ENCODE measurements at places on chromosomes 5 and 9.

DNA sequence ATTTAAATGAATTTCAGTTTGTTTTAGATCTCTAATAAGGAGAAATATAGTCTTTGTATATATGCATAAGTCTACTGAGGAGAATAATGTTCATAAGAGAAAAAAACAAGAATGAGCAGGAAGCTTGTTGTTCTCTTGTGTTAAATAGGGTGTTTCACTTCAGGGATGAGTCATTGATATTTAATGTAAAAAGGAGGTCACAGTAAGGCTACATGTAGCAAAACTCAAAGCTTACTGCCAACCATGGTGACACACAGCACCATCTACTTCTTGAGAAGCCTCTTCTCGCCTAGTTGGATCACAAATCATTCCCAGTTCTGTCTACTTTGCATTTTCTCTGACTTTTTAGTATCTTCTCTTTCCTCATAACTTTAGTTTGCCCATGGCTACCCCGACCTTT is 1466.0 kb upstream of the C9orf72 start:
- DNase-seq: no peak

GRCh38 chr5:161846746-161847145 is 1.2 kb upstream of the GABRA1 start:
- DNase-seq: peak; percentile 63

GRCh38 chr9:130354806-130355205 is 89.2 kb downstream of the HMCN2 start:
- no peak for DNase-seq

DNA sequence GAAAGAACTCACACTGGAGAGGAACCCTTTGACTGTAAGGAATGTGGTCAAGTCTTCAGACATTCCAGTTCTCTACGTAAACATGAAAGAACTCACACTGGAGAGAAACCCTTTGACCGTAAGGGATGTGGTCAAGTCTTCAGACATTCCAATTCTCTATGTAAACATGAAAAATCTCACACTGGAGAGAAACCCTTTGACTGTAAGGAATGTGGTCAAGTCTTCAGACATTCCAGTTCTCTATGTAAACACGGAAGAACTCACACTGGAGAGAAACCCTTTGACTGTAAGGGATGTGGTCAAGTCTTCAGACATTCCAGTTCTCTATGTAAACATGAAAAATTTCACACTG is 32.6 kb downstream of the MAPK9 start:
- no peak for DNase-seq

DNA sequence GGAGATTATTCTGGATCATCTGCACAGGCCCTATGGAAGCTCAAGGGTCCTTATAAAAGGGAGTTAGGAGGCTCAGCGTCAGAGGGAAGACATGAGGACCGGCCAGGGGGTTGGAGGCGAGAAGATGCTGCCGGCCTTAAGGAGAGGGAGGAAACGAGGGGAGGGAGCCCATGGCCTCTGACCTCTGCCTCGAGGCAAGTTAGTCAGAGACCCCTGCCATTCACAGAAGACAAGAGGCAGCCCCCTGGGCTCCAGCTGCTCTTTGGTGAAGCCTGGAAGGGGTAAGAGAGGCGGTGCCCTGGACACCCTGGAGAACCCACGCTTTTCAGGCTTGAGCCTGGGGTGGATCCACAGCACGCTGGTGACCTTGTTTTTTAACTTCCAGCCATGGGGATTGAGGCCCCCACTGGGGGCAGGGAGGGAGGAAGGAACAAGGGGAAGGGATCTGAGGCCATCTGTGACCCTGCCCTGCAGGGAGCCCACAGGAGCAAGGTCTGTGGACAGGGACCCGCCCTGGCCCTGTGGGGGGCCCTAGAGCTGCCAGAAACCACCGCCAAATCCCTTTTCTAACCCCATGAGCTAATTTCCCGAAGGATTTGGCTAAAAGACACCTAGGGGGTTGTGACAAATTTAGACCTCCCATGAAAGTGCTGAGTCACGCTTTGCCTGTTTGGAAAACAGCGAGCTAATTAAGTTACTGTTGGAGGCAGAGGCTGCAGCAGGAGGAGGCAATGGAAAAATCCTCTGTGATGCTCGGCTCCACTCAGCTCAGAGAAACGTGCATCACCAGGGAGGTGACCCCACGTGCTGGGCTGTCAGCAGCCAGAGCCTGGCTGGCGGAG is 49.7 kb downstream of the OLFM1 start:
- DNase-seq: no peak

GRCh38 chr5:171312129-171312974 is 3.3 kb downstream of the TLX3 start:
- DNase-seq: no peak

GRCh38 chr5:8550921-8551320 is 682.0 kb downstream of the MTRR start:
- no peak for DNase-seq

DNA sequence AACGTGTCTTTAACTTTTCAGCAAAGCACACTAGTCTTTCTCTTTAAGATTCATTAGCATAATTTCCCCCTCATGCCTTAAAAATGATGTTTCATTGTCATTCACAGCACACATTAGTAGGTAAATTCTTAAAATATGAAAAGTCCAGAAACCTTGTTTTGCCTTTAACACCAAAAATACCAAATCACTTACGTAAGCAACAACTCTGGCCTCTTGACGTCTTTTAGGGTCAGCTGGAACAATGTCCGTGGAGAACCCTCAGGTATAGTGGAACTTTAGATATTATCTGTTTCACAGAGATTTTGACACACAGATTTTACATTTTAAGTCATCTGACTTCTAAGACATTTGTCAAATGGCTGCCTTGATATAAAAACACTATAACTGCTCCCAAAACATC is 30.9 kb downstream of the LNPEP start:
- DNase-seq: no peak

DNA sequence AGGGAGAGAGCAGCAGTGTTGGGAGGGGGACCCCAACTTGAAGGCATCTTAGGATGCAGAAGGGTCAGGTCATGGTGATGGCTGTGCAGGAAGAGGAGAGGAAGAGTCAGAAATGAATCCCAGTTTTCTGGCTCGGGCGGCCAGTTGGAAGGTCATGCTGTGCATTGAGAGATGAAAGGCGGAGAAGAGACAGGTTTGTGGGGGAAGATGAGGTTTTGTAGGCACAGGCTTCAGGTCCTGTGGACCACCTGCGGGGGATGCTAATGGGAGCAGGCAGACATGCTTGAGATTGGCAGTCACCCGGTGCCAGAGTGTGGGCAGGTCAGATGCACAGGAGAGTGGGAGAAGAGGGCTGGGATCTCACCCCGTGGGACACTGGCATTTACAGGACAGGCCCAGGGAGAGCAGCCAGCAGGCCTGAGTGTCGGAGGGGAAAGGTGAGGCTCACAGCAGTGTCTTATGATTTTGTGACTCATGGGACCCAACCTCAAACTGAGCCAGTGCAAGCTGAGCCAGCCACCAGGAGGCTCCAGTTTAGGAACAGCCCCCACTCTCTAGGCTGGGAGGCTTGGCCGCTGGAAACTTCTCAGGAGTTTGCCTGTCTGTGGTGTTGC is 17.5 kb downstream of the STXBP1 start:
- DNase-seq: no peak

DNA sequence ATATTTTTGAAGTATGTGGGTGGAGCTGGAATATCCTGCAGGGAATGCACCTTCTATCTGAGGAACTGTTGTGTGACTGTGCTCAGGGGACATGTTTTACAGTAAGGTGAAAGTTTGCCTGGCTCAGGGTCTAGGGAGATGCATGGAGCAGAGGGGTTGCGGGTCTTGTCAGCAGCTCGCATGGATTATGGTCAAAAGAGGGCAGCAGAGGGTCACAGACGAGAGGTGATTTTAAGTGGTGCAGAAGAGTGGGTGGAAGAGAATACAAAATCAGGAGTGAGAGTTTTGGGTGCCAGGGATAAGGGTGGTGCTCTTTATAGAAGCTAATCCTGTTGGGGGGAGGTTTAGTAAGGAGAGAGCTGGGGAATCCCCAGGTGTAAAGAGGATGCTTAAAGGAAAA is 53.5 kb upstream of the GRIN3A start:
- peak; percentile 12 for DNase-seq

DNA sequence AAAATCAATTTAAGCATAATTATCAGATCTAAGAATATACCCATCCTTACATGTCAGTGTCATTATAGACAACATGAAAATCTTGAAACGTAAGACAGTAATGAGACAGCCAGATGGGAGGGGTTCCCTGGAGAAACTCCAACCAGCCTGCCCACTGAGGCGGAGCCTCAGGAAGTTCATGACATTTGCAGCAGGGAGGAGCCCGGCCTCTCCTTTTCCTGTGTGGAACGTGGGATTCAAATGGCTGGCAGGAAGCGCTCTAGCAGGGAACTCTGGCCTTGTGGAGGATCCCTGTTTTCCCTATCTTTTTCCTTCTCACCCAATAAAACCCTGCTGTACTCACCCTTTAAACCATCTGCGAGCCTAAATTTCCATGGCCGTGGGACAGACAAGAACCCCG is 176.6 kb upstream of the KCNN2 start:
- DNase-seq: no peak

- no peak for DNase-seq
Observed at GRCh38 chr5:102801371-102801770, 46.3 kb downstream of the PAM start.

GRCh38 chr9:78930281-78930680 is 633.4 kb downstream of the PSAT1 start:
- no peak for DNase-seq

- DNase-seq: no peak
Observed at GRCh38 chr9:132547976-132548730, 34.3 kb upstream of the BARHL1 start.

DNA sequence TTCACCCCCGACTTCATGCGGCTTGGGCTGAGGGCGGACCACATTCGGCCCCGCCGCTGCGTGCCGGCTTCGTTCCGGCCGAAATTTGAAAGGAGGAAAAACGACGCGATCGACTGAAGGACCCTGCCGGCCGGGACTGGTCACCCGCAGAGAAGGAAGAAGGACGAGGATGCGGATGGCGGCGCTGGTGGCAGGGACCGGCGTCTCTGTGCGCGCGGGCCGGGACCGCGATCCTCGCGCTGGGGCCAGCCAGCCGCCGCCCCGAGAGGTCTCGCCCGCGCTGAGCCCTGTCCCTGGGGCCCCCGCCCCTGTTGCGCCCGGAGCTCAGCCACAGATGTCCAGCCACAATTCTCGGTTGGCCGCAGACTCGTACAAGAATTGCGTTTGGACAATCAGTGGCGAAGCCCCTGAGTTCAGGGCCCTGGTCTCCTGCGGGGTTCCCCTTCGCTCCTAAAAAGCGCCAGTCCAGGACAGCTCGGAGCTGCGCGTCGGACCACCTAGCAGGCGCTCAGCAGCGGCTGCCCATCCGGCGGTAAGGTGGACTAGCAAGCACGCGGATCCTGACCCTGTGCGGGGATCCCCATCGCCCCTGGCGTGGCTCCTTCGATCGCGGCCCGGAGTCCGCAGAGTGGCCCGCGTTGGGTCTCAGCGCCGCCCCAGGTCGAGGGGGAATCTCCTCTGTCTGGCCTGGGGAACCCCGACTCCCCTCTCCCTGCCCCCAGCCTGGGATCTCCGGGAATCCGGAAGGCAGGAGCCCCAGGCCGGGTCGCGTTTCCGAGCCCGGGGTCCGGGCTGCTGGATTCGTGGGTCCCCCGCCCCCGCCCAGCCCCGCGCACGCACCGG is 21.3 kb downstream of the URM1 start:
- no peak for DNase-seq

DNA sequence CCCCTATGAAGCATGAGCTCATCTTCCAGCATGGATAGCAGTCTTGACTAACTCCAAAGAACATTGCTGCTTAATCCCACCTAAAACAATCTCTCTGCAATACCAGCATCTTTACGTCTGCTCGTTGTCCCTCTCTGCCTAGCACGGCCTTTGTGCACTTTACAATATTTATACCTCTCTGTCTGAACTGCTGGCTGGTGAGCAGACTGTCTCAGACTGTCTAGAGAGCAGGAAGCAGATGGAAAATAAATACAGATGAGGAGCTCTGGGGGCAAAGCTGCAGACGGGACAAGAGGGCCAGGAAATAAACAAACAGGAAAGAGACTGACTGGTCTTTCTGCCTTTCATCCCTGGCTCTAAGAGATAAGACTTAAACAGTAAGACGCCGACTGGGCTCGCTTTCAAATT is 224.8 kb downstream of the ENC1 start:
- DNase-seq: no peak

GRCh38 chr5:74648835-74649293 is 8.3 kb upstream of the ENC1 start:
- no peak for DNase-seq

DNA sequence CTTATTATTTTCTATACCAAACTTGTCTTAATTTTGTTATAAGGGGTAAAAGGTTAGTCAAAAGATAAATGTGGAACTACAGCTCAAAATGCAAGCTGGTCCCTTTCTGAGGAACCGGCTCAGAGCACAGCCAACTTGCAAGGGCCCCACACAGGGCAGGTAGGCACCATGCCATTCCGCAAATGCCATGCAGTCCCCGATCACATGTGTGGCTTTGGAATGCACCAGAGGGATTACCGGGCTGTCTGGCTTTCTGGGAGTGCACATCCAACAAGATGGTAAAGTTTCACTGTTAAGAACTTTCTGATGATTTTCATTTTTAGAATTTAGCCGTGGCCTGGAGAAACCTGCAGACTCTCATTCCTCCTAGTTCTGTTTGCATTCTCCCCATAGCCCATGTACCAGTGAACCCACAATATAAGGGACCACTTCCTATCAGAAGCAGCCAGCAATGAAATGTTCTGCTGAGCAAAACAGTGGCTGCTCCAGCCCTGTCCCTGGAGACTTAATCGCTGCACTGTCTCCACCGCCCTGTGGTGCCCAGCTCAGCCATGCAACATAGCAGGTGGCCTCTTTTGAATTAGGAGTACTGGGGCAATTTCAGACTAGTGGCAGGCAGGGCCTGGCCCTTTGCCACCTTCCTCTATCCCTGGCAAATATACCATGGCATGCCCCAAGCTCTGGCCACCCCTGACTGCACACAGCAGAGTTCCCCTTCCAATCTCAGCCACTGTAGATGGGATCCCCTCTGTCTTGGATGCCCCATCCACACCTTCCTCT is 11.4 kb downstream of the SHB start:
- no peak for DNase-seq

GRCh38 chr5:14156290-14156649 is 13.1 kb downstream of the TRIO start:
- DNase-seq: no peak

DNA sequence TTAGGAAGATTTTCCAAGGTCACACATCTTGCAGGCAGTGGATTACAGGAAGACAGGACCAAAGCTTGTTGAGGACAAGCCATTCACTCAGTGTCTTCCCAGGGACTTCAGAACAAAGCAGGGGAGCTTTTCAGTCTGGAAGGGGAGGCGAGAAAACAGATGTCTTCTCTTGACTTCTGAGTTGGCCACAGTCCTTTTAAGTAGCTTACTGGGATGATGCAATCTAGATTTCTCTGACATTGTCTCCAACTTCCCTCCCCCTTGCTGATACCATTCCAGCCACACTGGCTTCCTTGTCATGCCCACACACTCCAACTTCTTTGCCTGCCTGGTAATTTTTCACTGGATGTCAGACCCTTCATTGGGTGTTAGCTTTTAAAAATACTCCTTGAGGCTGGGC is 174.2 kb upstream of the TBC1D2 start:
- DNase-seq: no peak

- DNase-seq: no peak
Observed at GRCh38 chr5:139243425-139243970, 45.3 kb upstream of the SIL1 start.

GRCh38 chr5:136424835-136425584 is 59.7 kb upstream of the TRPC7 start:
- peak; percentile 50 for DNase-seq

GRCh38 chr9:108562176-108562575 is 293.6 kb downstream of the ACTL7B start:
- DNase-seq: no peak

GRCh38 chr9:22060831-22061383 is 51.8 kb upstream of the CDKN2B start:
- no peak for DNase-seq
